ENCODE measurements at places on chromosomes 1 and 21. TPM values are rescaled to one million over a fixed set of nuclear protein-coding genes. Genes with fewer than 3 reads are reported as not detected.
A peak's percentile ranks its signal among the peaks of the same experiment; 100 is the strongest.

The ECM1 gene
- 2.6 TPM for total RNA-seq

GRCh38 chr1:196078691-196079090 is 529.5 kb downstream of the KCNT2 start:
- H3K36me3 ChIP-seq = no peaks in the 10 kb centered on the region
- H3K27ac ChIP-seq = no peak overlapping the region
- DNase-seq = no peak
- H3K4me1 ChIP-seq = no peaks in the 10 kb centered on the region
- no peak overlapping the region for H3K4me3 ChIP-seq
- H3K27me3 ChIP-seq = no peaks in the 10 kb centered on the region

- H3K4me1 ChIP-seq = peaks cover 7% of the 10 kb centered on the region
- no peak overlapping the region for H3K27ac ChIP-seq
- H3K4me3 ChIP-seq = no peak overlapping the region
Observed at GRCh38 chr1:150663321-150663720, 33.6 kb downstream of the GOLPH3L start.

DNA sequence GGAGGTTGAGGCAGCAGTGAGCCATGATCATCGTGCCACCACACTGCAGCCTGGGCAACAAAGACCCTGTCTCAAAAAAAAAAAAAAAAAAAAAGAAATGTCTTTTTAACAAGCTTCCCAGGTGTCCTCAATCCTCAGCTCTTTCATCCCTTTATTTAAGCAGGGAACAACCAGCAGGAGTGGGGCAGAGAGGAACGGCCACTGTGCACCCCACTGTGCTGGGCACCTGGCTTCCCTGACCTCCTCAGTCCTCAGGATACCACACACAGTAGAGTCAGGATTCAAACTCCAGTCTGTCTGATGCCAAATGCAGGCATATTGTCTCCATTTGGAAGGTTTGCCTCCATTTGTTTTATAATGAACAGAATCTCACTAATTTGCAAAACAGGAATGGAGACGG is 19.8 kb upstream of the PTAFR start:
- no peak for DNase-seq
- H3K4me3 ChIP-seq = peak overlapping the region; percentile 44
- peaks cover 47% of the 10 kb centered on the region for H3K36me3 ChIP-seq
- H3K27ac ChIP-seq = no peak overlapping the region

DNA sequence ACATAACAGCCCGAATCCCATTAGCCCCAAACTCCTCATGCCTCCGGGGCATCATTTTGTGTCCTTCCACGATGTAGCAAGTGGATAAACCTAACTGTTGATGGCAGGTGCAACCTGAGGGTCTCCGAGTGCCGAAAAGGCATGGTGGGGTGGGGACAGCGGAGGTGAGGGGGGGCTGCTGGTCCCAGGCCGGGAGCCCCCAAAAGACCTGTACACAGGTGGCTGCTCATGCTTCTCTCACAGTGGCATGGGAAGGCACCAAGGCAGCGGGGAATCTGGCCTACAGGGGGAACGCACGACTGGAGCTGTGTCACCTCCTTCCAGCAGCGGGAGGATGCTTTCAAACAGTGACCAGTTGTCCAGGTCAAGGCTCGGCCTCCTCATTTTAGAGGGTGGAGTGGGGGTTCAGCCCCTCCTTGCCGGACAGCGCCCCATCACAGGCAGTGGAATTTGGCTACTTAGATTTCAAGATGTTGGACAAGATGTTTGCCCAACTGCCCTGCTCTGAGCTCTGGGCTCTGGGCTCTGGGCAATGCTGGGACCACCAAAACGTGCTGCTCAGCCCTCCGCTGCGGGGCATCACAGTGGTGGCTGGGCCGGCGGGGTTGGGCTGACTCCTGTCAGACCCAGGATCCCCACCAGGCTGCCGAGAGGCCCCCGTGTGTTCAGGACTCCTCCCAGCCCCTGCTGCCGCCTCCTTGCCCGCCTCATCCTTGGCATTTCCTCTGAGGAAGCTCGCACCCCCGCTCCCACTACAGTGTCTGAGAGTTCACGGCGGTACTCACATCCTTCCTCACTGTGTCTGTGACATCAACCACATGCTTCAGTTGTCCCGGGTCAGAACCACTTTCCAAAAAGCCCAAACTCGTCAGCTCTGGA is 7.6 kb downstream of the DNMT3L start:
- no peak overlapping the region for H3K27ac ChIP-seq
- no peaks in the 10 kb centered on the region for H3K36me3 ChIP-seq
- peaks cover 6% of the 10 kb centered on the region for H3K27me3 ChIP-seq
- H3K4me3 ChIP-seq = no peak overlapping the region
- DNase-seq = no peak

- peaks cover 45% of the 10 kb centered on the region for H3K4me1 ChIP-seq
- DNase-seq = no peak
- peaks cover 26% of the 10 kb centered on the region for H3K36me3 ChIP-seq
- H3K27ac ChIP-seq = no peak overlapping the region
- H3K27me3 ChIP-seq = no peaks in the 10 kb centered on the region
Observed at GRCh38 chr1:44315521-44315920, 39.5 kb downstream of the ERI3 start.

- DNase-seq = no peak
- no peaks in the 10 kb centered on the region for H3K27me3 ChIP-seq
- H3K27ac ChIP-seq = no peak overlapping the region
- no peaks in the 10 kb centered on the region for H3K36me3 ChIP-seq
Observed at GRCh38 chr1:232403017-232403714, 226.8 kb downstream of the SIPA1L2 start.
